Fibroblast of skin of left biceps (primary cell): ENCODE measurements at places on chromosomes 2 and 18.

DNA sequence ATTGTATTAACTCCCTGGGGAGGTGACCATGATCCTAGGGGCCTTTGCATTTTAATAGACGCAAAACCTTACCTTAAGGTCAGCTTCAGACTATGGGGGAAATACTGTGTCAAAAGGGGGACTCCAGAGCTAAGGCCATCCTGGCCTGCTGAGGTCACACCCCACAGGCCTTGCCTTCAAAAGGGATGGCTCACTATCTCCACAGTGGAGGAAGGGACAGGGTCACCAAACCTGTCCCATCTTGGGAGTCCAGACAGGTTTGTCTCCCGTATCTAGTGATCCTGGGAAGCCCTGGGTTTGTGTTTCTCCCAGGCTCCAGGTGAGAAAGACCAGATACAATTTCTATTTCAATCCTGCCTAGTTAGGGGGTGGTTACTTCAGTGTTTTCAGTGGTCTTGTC lies 24.9 kb downstream of the CAPN14 start:
- no peak for DNase-seq

DNA sequence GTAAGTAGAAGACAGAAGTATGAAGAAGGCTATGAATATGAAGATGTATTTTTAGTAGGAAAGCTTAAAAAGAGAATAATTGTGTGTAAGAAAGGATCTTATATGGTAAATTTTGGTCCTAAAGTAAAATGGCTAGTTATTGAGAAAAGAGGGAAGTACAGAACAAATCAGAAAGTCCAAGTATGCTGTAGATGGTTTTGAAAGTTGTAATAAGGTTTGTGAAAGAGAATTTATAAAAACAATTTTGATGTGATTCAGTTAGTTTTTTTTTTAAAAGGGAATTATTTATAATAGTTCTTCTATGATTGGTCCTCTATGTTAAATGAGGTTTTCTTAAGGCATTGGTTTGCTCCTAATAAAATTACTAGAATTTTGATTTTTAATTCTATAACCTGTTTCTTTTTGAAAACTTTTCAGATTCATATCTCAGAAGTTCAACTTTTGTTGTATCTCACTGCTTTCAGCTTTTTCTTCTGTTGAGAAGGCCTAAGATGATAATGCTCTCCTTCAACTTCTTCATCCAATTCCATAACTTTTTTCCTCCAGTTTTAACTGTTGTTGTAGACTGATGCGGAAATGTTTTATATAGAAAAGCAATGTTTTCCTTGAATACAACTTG lies 322.7 kb downstream of the NOL4 start:
- DNase-seq: no peak

DNA sequence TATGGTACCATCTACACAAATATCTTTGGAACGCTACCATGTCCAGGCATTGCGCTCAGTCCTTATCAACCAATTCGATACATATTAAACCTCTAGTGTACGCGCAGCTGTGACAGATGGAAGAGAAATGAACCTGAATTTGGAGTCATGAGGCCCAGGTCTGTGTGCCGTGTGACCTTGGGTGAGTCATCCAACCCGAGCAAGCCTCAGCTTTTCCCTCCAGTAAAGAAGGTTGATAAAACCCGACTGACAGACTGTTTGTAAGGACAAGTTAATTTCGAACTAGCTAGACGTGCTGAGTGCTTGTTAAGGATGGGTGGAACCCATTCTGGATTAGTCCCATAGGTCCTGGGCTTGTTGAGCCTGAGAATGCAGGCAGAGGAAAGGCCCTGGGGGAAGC lies 28.2 kb downstream of the GREB1 start:
- no peak for DNase-seq

- no peak for DNase-seq
Measured at GRCh38 chr2:216317831-216318520, 54.3 kb downstream of the MARCHF4 start.

DNA sequence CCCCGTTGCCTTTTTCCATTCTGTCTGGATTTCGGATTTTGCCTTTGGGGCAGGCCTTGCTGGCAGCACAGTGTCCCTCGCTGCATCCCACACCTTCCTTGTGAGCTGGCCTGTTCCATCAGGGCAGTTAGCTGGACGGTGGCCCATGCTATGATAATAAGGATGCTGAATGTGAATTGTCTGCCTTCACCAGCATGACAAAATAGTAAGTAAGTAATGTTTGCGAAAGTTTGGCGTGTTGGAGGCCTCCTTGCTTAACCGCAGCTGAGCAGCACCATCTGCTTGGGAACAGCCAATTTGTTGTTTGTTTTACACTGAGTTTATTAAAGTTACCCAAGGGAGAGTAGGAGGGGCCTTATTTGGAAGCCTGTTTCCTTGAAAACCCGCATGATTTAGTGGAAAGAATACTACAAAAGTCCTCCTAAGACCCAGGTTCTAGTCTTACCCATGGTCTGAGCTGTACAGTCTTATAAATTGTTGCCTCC lies 469.7 kb upstream of the FANCL start:
- no peak for DNase-seq

- no peak for DNase-seq
Measured at GRCh38 chr2:41910126-41910525, 137.7 kb upstream of the PKDCC start.

DNA sequence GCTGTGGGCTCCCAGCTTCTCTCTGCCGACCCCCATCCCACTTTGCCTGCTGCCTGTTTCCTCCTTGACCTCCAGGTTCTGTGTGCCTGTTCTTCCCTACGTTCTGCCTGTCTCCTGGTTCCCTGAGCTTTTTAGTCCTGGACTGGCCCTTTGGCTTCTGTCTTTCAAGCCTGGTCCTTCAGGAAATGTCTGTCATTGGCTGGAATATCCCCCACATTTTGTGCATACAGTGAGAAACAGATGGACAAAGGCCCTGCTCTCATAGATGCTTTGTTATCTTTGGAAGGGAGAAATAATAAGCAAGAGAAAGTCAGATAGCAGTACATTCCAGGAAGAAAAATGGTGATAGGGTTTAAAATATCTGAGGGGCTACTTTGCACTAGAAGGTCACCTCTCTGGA lies 5.7 kb downstream of the MGAT5 start:
- no peak for DNase-seq

- no peak for DNase-seq
Measured at GRCh38 chr2:102000813-102001766, 9.3 kb downstream of the IL1R2 start.

- no peak for DNase-seq
Measured at GRCh38 chr18:31506024-31506742, 8.2 kb downstream of the DSG2 start.

DNA sequence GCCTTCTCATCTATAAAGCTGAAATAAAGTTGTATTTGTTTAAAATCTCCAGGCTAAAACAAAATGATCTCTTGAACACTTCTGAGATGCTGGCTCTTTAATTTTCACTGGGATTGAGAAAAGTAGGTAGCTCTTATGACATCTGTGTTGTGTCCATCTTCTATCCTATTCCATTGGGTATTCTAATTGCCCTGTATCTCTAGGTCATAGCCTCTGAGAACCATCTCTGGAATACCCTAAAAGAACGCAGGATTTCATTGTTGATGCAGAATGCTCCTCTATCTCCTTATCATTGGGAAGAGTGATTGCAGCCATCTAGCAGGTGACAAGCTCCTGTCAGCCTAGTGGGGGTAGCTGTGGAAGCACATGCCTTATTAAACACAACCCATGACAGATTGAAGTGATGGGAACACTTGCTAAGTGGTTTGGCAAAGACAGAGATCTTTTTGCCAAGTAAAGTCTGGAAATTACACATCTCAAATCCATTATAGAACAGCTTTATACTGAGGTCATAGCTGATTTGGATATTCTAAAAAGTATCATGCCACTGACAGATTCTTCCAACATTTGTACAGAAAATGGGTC lies 178.2 kb downstream of the TDRD15 start:
- DNase-seq: no peak

- no peak for DNase-seq
Measured at GRCh38 chr2:129008055-129008880, 689.6 kb upstream of the HS6ST1 start.

DNA sequence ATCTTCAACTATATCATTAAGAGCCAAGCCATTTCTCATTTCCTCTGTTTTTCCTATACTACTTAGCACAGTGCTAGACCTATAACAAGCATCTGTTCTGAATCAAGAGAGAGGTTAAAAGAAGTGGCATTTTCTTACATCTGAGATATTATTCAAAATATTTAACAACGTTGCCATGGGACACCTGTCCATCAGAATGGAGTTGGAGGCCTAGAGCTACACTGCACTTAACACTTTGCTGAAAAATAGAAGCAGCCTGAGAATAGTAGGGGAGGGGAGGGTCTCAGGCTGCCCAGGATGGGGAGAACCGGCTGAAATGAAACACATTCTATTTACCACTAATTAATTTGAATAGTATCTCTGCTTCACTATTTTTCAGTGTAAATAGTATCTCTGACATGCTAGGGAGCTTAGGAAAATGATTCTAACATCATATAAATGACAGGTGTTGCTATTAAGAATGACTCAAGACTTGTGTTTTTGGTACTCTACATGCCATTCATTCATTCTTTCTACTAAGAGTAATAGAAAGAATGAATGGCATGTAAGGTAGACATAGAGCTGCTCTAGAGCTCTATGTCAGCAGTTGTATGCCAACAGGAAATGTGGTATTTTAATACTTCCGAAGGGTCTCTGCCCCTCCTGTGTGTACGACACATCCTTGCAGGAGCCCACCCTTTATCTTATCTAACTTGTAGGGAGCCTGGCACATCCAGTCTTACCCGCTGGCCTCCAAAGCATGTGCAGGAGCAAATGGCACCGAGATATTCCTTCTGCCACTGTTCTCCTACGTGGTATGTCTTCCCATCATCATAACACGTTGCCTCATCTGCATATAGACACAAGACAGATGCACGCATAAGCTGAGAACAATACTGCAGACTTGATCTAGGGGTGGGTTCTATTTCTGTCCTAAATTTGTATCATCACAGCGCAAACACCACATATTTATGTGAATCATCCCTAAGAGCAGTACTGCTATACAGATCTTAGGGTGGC lies 52.6 kb downstream of the ATIC start:
- DNase-seq: no peak

DNA sequence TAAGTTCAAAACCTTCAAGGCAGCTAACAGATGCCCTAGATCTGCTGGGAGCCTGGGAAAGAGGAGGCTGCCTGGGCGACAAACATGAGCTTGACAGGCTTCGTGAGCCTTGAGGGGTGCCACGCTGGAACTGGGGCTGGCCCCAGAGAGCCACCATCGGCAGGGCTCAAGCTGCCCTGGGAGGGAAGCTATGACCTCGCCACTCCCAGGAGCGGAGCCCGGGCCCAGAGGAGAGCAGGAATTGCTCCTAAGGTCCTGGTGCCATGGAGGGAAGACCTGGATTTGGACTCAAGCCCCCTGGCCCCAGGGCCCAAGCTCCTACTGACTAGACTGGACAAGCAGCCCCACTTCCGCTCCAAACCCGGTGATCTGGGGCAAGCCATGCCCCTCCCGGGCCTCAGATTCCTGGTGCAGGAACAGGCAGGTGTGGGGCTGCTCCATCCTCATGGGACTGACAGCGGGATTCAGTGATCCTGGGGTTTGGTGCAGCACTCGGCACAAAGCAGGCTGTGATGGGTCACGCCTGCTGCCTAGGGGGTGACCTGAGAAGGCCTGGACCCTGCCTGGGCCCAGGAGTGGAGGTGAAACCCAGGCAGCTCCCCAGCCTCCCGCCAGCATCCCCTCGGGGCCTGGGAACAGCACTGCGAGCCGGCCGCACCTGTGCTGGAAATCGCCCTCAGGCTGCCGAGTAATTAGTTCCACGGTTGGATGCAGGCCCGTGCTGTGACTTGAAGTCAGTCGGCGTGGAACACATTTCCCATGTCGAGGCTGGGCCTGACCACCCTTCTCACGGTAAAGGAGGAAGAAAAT lies 246.9 kb downstream of the NDUFA10 start:
- DNase-seq: no peak

DNA sequence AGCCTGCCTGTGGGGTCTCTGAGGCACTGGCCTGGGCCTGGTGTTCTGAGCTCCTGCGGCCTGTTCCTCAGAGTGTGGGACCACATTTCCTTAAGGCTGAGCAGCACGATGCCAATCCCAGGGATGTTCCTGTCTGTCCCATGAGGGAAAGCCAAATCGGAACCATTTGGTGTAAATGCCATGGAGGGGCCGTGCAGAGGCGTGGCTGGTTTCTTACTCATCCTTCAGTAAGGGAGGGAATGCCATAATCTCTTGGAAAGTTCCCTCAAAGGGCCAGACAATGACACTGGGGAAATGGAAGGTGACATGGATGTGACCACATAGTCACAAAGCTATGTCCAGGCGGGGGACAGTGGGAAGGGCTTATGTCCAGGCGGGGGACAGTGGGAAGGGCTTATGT lies 14.4 kb upstream of the PTMA start:
- no peak for DNase-seq

GRCh38 chr2:6647046-6647445 lies 218.7 kb downstream of the CMPK2 start:
- DNase-seq: no peak

DNA sequence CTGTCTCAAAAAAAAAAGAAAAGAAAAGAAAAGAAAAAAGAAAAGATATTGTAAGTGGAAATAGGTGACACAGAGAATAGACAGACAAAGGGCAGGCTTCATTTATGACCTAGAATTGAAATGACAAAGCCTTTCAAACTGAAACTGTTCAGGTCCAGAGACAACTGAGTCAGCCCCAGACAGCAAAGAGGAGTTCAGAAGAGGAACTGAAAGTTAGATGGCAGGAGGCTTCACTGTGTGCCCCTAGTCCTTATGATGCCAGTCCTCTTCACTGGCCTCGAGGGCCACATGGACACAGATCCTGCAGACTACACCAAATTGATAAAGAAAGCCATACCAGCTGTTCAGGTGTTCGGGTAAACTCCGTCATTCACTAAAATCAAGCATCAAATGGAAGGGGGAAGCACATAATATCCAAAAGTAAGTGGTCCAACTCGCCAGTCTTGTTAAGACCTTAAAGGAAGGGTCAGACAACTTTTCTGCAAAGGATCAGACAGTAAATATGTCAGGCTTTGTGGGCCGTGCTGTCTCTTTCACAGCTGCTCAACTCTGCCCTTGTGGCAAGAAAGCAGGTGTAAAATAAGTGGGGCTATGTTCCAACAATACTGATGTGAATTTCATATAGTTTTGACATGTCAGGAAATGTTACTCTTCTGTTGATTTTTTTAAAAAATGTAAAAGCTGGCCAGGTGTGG lies 231.9 kb upstream of the MGAT5 start:
- DNase-seq: no peak
